ENCODE measurements at places on chromosomes 12 and 14.
A peak's percentile ranks its signal among the peaks of the same experiment; 100 is the strongest.

GRCh38 chr14:83470466-83470865, 1936.8 kb upstream of the SEL1L start:
- DNase-seq: no peak

- DNase-seq: no peak
Measured at GRCh38 chr12:76726626-76727025, 37.3 kb upstream of the ZDHHC17 start.

DNA sequence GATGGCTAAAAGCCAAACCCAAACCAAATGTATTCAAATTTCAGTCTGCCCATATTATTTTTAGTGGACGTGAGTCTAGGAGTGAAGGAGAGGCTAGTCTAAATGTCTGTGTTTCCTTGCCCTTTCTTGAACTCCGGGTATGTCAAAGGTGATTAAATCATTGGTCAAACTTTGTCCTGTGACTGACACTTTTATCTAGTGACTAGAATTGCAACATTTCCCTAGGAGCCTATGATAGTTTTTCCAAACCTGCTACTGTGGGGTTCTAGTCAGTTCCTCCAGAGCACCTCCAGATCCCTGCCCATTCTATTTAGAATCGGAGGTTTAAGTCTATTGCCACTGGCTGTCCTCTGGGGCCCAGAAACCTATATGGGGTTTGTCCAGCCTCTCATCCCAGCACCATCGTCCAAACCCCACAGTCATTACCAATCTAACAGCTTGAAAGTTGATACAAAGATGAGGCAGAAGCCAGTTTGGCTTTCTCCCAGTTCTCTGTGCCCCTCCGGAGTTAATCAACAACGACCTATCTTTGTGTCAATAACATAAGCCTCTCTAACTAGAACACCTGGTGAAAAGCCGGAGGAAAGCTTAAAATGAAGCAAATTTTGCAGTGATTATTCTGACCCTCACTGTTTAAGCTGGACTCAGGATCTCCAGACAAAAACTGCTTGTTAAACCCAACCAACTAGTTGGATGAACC, 306.7 kb downstream of the ZFP36L1 start:
- DNase-seq: no peak

GRCh38 chr12:114935658-114936057, 251.7 kb upstream of the TBX3 start:
- no peak for DNase-seq

GRCh38 chr14:92386637-92387036, 63.7 kb downstream of the SLC24A4 start:
- no peak for DNase-seq

GRCh38 chr12:113069149-113069548, 12.6 kb downstream of the DTX1 start:
- DNase-seq: no peak

DNA sequence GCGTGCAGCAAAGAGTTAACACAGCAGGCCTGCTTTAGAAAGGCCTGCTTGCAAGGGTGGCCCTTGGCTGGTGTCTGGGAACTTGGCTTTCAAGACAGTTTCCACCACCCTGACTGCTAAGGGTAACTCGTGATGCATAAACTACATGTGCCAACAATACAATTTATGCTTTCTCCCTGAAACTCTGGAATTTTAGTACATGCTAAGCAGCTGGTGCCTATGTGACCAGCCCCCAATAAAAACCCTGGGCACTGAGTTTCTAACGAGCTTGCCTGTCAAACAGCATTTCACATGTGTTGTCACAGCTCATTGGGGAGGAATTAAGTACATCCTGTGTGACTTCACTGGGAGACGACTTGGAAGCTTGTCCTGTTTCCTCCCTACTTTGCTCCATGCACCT, 133.1 kb downstream of the SLC5A8 start:
- no peak for DNase-seq

GRCh38 chr14:31884776-31885379, 192.2 kb upstream of the ARHGAP5 start:
- DNase-seq: no peak

GRCh38 chr14:50344116-50344775, 32.1 kb downstream of the DMAC2L start:
- DNase-seq: no peak

DNA sequence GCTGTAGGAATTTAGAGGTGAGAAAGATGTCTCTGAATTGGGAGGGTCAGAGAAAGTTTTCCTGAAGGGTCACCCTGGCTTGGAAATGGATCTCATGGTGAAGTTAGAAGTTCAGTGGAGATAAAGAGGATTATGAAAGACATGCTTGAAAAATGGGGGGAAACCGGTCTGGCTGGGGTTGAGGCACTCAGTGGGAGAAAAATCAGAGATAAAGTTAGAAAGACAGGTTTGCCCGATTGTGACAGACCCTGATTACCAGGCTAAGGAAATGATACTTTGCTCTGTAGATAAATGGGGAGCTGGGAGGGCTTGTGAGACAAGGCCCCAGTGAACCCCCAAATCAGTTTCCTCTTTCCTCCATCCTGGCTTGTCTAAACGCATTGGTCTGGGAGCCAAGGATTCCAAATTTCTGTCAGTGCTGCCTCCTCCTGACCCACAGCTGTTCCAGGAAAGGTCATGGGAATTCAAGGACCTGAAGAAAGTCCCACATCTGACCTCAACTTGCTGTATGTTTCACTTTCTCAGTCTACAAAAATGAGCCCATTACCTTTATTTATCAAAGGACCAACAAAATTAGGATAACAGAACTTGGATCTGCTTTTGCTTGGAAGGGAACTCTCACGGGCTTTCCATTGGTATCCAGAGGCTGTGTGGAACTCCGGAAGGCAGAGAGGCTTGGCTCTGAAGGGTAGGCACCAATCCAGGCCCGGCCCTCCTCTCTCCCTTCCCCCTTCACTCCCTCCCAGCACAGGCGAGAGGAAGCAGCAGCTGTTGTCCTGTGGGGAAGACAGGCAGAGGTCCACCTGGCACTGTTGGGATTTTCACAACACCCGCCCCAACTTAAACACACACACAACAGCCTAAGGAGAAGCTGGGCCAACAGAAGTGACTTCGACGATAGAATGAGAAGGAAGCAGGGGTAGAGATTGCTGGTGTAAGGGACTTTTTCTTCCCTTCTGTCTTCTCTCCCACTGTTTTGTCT, 3.4 kb upstream of the RNASE7 start:
- no peak for DNase-seq

DNA sequence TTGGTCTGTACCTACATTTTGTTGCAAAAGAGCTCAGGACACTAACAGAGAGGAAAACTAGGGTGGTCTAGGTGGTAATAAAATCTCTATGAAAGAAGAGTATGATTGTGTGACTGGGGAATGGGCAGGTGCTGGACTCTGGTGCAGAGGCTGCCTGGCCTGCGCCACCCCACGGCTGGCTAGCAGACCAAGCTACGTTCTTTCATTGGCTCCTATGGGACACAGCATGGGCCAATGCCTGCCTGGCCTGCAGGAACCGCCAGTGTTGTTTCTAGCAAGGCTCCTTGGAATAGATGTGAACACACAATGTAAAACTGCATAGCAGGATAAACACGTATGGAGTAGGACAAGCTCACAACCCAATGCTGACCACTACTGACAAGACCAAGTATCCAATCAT, 51.7 kb upstream of the CORO1C start:
- no peak for DNase-seq

DNA sequence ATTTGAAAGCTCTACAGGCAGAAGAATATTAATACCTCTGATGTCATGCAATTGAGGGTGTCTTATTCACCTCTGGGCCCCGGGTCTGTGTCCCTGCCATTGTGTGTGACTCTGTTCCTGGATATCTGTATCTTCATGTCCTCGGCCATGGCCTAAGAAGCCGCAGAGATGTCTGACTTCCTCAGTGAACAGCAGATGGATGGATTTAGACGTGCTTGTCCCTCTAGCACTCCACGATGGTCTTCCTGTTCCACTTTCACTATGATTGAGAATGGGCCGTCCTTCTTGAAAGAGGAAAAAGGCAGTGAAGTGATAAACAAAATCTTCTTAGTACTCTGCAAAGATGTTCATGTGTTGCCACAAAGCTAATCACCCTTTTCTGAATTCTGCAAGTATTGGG, 217.4 kb downstream of the SLC41A2 start:
- no peak for DNase-seq

DNA sequence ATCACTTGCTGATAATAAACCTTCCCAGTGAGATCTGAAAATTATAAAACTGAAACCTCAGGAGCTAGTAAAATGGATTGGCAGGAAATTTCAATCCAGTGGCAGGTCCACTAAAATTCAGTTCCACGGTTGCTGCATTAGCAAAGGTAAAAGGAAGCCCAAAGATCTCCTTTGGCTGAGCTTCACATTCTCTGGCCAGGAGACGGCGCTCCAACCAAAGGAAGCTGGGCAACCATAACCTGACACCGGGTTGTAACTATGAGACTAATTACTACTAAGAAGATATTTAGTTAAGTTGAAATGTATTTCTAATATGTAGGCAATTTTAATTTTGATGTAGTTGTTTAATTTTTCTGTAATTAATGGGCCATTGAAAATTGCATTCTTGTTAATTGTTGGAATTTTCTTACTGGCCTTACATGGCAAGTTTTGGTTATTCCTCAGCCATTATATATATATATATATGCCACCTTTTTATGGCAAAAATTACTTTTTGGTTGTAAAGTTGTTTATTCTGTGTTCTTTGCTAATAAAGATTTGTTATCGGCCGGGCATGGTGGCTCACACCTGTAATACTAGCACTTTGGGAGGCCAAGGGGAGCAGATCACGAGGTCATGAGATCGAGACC, 17.0 kb downstream of the OR8S1 start:
- no peak for DNase-seq

DNA sequence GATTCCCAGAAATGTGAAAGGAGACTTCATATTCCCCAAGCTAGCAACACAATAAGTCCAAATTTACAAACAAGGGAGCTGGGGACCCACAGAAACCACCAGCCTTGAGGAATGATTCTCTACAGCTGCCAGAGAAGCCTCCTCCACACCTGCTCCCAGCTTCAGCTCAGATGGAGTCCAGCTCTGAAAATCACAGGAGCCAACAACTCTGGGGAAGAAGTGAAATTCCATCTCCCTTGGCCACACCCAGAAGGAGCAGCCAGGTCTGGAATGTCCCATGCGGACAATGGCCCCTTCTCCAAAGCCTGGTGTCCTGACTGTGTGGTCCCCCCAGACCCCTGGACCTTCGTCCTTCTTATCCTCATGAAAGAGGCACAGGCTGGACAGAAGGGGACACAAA, 45.4 kb downstream of the SYNE3 start:
- no peak for DNase-seq

DNA sequence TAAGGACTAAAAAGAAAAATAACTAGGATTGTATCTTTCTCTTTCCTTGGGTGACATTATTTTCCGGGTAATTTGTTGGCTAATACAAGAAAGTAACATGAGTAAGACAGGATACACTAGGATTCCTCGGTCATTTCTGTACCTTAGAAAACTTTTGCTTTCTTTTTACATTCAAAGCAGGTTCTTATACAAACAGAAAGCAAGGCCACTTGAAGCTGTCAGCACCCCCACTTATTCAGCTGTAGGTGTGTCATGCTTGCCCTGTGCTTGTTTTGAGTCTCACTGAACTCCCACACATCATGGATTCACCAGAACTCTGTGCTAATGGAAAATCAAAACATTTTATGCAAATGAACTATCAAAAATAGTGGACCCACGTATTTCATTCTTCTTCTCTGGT, 266.8 kb upstream of the CLEC14A start:
- no peak for DNase-seq

GRCh38 chr14:68932686-68933085, 46.4 kb downstream of the ACTN1 start:
- no peak for DNase-seq

DNA sequence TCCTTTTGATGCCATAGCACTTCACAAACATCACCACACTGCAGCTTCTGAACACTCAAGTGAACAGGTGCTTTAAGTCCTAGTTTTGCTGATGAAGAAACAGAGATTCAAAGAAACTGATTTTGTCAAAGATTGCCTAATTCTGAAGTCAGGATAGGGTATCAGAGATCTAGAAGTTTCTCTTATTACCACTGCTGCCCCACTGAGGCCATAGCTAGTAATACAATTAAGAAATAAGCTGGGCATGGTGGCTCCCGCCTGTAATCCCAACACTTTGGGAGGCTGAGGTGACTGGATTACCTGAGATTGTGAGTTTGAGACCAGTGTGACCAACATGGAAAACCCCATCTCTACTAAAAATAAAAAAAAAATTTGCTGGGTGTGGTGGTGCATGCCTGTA, 458.3 kb upstream of the SEL1L start:
- no peak for DNase-seq

- no peak for DNase-seq
Measured at GRCh38 chr12:116881877-116882507, 751 bp upstream of the HRK start.

GRCh38 chr12:76274420-76275083, 73.7 kb downstream of the BBS10 start:
- DNase-seq: no peak

DNA sequence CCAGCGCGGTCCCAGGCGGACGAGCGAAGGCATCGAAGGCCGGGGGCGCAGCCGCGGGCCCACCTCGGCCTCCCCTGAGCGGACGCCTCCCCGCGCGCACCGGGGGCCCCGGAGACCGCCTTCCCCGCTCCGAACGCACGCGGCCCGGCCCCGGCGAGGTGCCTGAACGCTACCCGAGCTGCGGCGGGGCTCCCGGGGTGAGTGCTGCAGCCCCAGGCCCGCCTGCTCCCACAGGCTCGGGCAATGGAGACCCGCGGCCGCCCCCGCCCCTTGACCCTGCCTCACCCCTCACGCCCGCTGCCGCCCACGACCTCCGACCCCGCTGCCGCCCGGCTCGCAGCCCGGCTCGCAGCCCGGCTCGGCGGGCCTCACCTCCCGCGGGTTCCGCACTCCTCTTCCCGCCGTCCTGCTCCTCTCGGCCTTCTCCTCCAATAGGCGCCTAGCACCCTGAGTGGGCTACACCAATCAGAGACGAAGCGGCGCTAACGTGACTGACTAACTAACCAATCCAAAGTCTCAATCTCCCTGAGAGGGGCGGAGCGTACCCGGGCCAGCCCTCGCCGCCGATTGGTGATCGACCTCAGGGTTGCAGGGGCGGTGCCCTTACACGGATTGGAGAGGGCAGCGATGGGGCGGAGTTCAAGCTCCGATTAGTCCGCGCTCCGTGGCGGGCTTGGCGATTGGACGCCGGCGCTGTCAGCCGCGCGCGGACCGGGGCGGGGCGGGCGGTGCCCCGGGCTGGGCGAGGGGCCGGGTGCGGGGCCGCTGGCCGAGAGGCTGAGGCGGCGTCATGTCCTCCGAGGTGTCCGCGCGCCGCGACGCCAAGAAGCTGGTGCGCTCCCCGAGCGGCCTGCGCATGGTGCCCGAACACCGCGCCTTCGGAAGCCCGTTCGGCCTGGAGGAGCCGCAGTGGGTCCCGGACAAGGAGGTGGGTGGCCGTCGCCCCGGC, at the start of the genes XRCC3 and ZFYVE21:
Gene XRCC3, minus strand, starts transcription at position 400 of the 949 bp plus-strand sequence. CDS start 4,364 bp downstream, outside the sequence.
Gene ZFYVE21, plus strand, starts transcription at position 759 of the 949 bp plus-strand sequence. Its CDS starts 32 bp downstream, at position 791.
- peak; percentile 99 for DNase-seq

Data from thoracic aorta (tissue), 2 donors.